AG09319 (cell line): ENCODE measurements at places on chromosomes 11 and 22.

DNA sequence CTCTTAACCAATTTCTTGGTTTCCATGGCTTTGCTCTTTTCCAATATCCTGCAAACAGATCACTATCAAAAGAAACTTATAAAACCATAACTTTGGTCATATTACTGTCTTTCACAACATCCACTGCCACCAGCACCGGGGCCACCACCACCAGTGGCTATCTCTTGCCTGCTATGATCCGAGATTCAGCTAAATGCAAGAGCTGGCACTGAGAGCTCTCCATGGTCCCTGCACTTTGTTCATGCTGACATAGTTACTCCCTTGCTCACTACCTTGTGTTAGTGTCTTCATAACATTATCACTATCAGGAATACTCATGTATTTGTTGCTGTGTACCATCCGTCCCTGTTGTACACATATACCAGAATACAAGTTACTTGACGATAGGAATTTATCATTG, 299.0 kb downstream of the ETS1 start:
- DNase-seq: no peak

DNA sequence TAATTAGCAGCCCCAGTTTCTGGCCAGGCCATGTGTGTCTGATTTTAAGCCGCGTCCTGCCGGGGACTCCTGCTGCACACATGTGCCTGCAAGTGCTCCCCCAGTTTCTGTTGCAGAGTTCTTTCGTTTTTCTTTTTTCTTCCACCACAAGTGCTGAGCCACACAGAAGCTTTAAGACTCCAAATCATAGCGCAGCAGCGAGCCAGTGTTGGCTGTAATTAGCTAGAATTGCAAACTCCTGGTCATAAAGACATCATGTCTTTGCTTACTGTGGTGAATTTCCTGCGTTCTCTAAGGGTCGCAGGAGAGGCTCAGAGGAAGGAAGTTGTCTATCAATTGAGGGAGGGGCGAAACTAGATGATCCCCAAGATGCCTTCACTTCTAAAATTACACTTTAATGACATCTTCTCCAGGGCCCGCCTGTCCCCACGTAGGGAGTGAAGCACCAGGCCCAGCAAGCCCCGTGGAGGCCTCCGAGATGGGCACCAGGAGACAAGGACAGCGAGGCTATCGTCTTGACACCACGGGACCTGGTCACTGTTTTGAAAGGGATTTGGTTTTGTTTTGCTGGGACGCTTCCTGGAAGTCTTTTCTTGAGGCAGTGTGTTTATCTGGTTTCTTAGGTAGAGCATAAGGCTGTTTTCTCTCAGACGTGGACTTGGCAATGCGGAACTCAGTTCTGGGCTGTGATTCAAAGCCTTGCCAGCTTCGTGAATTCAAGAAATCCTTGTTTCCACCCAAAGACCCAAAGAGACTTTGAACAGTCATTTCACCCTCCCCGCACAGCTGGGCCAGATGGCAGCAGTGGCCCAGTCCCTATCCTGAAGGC, 71.8 kb downstream of the UBASH3B start:
- no peak for DNase-seq

DNA sequence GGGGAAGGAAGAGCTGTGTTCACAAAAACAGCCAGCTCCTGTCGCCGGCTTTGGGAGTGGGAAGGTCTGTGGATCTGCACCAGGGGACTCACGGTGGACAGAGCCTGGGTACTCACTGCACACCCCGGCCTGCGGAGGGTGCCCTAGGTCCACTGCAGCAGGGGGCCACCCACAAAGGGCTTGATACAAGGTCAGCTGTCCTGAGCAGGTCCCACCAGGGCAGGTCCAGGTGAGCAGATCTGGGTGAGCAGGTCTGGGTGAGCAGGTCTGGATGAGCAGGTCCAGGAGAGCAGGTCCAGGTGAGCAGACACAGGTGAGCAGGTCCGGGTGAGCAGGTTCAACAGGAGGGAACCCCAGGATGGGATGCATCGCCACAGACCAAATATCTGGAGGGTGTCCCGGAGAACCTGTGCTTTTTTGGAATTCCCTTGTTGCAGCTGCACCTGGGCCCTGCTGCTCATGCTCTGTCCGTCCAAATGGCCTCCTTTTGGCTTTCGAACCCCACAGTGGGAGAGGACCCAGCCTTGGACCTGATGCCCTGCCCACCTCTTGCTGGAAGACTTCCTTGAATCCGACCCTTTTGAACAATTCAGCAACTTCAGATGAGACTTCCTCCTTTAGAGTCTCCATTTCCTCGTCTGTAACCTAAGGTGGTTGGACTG, 485.3 kb downstream of the TBC1D22A start:
- no peak for DNase-seq

- no peak for DNase-seq
These were observed 10.8 kb upstream of the MS4A13 start for GRCh38 chr11:60504219-60504905.

DNA sequence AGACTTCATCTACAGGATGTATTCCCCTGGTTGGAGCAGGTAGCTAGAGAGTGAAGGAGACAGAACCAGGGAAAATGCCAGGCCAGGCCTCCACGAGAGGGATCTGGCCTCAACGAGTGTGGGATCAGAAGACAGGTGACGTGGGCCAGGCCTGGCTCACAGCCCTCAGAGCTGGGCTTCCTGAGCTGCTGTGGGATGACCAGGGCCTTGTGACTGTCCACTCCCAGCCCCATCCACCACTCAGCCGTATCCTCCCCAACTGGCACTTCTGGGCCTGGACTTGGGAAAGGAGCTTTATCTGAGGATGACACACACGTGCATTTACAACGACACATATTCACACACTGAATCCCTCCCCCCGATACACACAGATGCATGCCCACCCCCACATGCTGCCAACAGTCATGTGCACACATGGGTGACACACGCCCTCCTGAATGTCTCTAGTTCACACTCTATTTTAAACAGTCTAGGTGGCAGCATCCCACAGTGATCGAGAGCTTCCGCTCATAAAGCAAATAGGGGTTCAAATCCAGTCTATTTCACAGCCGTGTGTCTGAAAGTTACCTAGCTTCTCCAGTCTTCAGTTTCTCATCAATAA, 93.1 kb downstream of the TP53I11 start:
- DNase-seq: no peak

GRCh38 chr11:94786264-94787126, 18.3 kb downstream of the AMOTL1 start:
- DNase-seq: no peak

DNA sequence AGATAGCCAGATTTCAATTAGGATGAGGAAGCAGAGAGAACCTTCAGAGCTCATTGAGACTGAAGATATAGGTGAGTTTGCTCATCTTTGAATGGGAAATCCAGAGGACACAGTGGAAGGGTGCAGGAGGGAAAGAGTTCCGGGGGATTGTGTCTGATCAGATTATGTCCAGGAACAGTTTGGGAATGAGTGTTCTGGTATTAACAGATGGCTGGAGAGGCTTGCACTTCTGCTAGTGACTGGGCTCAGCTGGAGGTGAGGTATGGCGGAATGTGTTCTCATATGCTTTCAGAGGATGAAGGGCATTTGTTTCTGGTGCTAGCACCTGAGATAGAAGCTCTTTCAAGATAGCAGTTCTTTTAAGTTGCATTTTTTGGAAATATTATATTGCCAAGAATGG, 27.6 kb downstream of the ALKBH3 start:
- DNase-seq: no peak
